ENCODE measurements at places on chromosomes 1 and 21.

DNA sequence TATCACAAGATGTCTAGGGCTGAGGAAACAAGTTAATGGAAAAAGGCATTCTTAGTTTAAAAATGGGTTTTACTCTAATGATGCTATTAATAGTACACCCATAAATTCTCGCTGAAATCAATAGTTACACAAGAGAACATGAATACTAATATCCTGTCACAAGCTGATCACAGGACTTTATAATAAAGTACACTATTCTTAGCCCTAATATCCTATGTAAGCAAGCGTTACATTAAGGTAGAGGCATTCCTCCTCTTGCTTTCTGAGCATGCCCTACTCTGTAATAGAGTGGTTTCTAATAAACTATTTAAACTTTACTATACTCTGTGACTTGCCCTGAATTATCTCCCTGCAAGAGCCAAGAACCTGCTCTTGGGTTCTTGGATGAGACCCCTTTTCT, 6.5 kb upstream of the PACC1 start:
- no peak for DNase-seq

DNA sequence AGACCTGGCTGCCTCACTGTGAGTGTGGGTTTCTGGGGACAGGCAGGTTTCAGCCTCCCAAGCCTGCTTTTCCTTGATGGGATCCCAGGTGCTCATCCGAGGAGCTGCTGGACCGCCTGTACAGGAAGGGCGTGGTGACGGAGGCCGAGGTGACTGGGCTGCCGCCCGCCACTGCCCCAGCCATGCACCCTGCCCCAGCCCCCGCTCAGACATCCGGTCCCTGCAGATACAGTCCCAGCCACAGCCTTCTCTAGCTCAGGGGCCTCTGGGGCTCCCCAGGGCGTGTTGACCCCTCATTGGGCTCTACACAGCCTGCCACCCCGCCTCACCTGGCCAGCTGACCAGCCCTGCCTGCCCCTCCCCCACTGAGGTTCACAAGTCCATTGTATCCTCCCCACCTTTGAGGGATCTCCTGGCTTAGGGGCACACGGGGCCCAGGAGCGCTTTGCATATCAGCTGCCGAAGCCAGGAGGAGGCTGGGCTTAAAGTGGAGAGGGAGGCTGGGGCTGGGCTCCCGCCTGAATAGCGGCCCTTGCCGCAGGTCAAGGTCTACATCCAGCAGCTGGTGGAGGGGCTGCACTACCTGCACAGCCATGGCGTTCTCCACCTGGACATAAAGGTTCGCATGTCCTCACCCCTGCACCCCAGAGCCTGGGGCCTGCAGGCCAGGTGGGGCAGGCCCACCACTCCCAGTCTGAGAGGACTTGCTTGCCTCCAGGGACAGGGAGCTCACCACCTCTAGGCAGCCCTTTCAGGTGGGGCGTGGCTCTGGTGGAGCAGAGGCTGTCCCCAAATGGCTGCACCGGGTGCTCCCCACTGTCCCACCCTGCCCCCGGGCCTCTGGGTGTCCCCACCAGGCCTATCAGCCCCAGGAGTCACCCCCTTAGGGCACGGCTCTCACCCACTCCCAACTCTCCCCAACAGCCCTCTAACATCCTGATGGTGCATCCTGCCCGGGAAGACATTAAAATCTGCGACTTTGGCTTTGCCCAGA, 38.5 kb downstream of the TRIM11 start:
- no peak for DNase-seq

GRCh38 chr1:111563619-111564018, 56.0 kb upstream of the RAP1A start:
- DNase-seq, result no peak

GRCh38 chr1:228647523-228648444, 87.5 kb upstream of the RHOU start:
- DNase-seq, result no peak

DNA sequence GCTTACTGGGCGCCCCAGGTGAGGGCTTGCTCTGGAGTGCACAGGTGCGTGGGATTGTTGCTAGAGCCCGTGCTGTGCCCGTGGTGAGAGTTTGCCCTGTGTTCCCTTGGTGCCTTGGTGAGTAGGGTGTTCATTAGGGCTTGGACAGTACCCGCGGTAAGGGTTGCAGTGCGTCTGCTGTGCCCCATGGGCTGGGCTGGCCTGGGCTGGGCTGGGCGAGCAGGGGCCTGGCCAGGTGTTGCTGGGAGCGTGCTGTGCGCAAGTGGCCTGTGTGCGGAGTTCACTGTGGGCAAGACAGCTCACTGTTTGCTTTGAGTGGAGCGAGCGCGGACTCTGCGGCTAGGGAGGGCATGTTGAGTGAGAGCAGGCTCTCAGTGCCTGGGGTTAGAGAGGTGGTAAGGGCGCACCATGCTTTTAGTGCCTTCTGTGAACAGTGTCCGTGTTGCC, 725 bp downstream of the CR1L start:
- no peak for DNase-seq

DNA sequence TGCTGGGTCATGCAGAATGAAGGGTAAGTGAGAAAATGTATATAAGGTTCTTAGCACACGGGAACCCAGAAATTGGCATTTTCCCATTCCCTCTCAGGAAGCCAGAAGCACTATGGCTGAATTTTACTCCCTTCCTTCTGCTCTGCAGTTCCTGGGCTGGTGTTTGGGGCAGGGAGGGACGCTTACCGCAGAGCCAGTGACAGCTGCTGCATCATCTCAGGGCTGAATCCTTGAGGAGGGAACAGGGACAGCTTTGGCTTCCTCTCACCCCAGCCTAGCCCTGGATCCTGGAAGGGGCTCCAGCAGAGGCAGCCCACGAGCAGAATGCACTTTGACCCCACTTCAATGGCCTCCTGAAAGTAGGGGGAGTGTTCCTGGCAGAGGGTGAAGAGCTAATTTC, 12.0 kb downstream of the PLA2G2D start:
- no peak for DNase-seq

DNA sequence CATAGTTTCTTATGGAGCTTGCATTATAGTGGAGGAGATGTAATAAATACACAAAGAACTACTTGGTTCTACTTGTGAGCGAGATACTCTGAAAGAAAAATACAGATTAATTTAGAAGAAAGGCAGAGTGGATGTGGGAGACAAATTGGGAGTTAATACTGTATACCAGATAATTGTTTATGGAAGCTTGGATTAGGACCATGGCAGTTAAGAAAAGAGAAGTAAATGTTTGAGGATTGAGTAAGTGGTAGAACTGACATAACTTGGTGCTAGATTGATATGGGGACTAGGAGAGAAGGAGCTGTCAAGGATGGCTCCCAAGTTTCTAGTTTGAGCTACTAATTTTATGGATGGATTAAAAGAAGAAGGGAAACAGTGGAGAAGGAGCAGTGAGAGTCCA, 47.3 kb downstream of the INKA2 start:
- DNase-seq, result no peak

DNA sequence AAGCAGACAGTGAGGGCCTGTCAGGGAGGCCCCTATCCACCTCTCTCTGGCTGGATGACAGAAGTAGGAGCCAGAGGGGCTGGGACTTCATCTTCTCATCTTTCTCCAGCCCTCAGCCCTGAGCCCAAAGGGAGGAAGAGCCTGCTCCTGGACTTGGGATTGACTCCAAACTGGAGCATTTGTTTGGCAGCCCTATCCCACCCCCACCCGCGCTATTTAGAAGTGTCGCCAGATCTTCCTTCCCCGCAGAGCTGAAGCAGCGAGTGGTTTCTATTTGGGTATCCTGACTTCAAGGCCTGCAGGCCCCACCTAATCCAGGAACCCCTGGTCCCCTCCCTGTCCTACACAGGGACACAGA, 9.6 kb downstream of the NES start:
- no peak for DNase-seq

GRCh38 chr1:231326248-231326647, 11.4 kb downstream of the EXOC8 start:
- DNase-seq, result no peak

DNA sequence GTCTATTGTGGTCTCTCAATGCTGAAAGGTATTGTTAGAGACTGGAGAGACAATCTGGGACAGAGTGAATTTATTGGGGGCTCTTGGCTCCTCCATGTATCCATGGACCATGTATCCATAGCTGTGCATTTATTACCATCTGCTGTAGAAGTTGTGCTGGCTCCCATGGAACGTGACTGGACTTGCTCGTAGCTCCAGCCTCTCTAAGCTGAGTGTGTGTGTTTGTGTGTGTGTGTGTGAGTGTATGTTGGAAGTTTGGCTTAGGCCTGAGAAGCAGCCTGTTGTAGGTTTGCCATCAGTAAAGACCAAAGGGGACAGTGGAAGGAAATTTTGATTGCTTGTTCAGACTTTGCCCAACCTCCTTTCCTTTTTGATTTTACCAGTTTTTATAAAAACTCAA, 105.7 kb upstream of the USP24 start:
- no peak for DNase-seq

DNA sequence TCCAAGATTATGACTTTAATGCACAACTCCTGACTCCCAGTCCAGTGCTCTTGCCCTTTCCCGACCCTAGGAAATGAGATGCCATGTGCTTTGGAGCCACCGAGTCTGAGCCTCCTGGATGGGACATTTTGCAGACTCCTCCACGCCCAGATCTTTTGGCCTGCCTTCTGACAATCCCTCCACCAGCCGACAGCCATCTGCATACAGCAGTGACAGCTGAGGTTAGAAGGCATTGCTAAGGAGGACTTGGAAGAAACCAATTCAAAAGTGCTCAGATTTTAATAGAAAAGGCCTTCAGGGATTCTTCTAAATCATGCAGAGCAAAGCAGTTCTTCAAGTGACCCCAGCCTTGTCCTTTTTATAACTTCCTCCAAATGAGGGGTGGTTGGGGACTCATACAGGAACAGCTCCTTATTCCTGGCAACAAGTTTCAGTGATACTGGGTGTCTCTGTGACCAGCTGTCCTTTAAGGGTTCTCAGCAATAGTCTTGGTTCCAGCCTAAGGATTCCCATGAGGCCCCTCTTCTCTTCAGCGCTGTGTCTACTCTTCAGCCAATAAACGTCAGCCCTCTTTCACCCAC, 369.3 kb downstream of the PBX1 start:
- DNase-seq, result no peak

DNA sequence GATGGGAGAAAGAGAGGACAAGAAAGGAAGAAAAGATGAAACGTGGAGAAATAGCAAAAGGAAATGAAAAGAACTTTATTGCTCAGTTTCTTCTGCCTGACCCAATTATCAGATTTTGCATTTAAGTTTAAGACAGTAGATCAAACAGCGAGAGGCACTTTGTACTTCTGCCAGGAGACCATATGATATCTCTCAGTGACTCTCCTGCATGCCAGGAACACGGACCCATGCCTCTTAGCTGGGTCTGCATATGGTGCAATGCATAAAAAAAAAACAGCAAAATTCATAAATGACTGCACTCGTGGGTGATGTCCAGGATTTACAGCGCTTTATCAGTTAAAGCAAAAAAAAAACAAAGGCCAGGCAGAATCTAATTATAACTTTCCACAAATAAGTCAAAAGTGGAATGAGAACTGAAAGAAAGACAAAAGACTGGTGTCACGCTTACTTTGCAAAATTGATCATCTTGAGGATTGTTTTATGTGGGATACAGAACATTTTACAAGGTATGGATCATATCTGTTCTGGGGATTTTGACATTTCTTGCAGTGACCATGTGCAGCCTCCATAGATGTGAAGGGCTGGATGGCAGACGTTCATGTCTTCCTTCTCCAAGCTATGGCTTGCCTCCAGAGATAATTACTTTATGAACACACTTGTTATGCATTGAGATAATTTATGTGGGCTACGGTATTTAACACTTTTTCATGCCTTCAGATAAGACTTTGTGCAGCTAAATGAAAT, 79.5 kb downstream of the RUNX1 start:
- DNase-seq, result no peak

DNA sequence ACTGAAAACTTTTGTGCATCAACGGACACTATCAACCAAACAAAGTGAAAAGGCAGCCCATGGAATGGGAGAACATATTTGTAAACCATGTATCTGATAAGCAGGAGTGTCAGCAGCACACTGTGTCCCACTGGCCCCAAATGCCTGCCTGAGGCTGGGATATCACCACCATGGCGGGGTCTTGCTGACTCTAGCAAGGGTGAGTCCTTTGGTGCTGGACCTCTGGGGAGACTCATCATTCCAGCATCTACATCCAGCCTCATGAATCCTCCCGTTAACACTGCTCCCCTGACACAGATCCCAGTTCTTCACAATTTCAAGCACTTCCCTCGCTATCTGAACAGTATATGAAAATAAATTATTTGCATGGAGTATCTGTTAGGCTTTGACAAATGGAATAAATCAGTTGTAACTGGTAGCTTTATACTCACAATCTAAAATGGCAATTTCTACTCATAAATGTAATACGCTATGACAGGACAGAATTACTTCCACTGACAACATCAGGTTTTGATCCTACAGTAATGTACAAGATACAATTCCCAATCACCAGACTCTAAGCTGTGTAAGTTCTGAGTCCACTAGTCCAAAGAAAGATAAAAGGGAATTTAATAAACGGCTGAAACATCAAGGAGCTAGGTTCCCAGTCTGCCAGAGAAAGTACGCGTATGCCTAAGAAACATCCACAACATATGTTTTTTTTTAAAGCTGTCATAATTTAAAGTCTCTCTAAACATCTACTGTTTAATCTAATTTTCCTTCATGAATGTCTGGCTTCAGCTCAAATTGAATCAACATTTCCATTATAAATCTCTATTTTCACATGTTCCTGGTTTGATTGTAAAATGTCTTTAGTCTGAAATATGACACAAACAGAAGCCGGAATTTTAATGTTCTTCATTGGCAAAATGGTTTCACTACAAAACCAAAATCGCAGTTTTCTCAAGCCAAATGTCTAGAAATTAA, 95.1 kb downstream of the SIPA1L2 start:
- no peak for DNase-seq

- DNase-seq, result no peak
Measured at GRCh38 chr1:223486366-223486765, 93.2 kb downstream of the CCDC185 start.

DNA sequence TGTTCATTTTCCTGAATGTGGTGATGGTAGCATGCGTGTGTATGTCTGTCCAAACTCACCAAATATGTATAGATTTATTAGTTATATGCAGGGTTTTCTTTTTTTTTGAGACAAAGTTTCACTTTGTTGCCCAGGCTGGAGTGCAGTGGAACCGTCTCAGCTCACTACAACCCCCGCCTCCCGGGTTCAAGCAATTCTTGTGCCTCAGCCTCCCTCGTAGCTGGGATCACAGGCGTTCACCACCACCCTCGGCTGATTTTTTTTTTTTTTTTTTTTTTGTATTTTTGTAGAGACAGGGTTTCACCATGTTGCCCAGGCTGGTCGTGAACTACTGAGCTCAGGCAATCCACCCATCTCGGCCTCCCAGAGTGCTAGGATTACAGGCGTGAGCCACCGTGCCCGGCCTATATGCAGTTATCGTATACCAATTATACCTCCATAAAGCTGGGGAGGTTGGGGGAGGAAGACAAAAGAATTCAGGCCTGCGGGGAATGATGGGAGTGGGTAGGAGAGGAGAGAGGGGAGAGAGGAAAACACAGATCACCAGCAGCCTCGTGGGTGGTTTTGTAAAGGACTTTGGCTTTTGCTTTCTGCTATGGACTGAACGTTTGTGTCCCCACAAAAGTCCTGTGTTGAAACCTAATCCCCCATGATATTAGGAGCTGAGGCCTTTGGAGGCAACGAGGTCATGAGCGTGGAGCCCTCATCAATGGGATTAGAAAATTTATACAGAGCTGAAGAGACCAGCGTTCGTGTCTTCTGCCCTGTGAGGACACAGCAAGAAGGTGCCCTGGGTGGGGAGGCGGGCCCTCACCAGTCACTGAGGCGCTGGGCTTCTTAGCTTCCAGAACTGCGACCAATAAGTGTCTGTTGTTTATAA, 4.4 kb upstream of the HNRNPU start:
- DNase-seq, result no peak

GRCh38 chr1:227033880-227034279, 93.8 kb downstream of the COQ8A start:
- DNase-seq, result no peak

GRCh38 chr1:106780806-106781569, 275.5 kb upstream of the PRMT6 start:
- no peak for DNase-seq
